B cell (primary cell): ENCODE measurements at places on chromosomes 4 and X. TPM values are rescaled to one million over a fixed set of nuclear protein-coding genes. Genes with fewer than 3 reads are reported as not detected.

ARHGAP36 gene
- not detected in 2 replicates for total RNA-seq

DRD5 gene
- total RNA-seq = not detected in 2 replicates

COL25A1 gene
- not detected in 2 replicates for total RNA-seq

KIT gene
- total RNA-seq = not detected in 2 replicates

PITX2 gene
- not detected in 2 replicates for total RNA-seq

DNAAF6 gene
- total RNA-seq = not detected in 2 replicates

CLDN2 gene
- total RNA-seq = not detected in 2 replicates

UGT2B17 gene
- total RNA-seq = 0.41 and 0.52 TPM in 2 replicates

TKTL1 gene
- 0.22 and 0.96 TPM in 2 replicates for total RNA-seq

PRDM8 gene
- 30.1 and 35.6 TPM in 2 replicates for total RNA-seq

ING2 gene
- 8.3 and 10.0 TPM in 2 replicates for total RNA-seq

CCDC160 gene
- total RNA-seq = not detected in 2 replicates

HAUS7 gene
- 26.9 and 28.5 TPM in 2 replicates for total RNA-seq

DCHS2 gene
- 0.02 and 0.27 TPM in 2 replicates for total RNA-seq

UGT2B11 gene
- not detected in 2 replicates for total RNA-seq

FAM199X gene
- total RNA-seq = 19.2 and 20.2 TPM in 2 replicates

SLC34A2 gene
- not detected in 2 replicates for total RNA-seq

SOD3 gene
- total RNA-seq = not detected in 2 replicates

PF4V1 gene
- total RNA-seq = not detected in 2 replicates

CCSER1 gene
- total RNA-seq = 39.5 and 42.9 TPM in 2 replicates

GPC4 gene
- total RNA-seq = 0.47 and 0.51 TPM in 2 replicates

FHIP1A gene
- 0.46 and 0.76 TPM in 2 replicates for total RNA-seq

IL15 gene
- 6.1 and 7.6 TPM in 2 replicates for total RNA-seq

ARHGAP24 gene
- total RNA-seq = 141 and 156 TPM in 2 replicates

AFAP1 gene
- total RNA-seq = 0.44 and 0.49 TPM in 2 replicates

ANTXR2 gene
- 63.0 and 68.8 TPM in 2 replicates for total RNA-seq

HOPX gene
- total RNA-seq = 7.0 and 7.4 TPM in 2 replicates

SLC6A8 gene
- 1.8 and 2.9 TPM in 2 replicates for total RNA-seq

SLITRK2 gene
- not detected in 2 replicates for total RNA-seq

ZDHHC15 gene
- not detected in 2 replicates for total RNA-seq

HGFAC gene
- total RNA-seq = not detected in 2 replicates
